ENCODE measurements at places on chromosomes 12 and 14.

DNA sequence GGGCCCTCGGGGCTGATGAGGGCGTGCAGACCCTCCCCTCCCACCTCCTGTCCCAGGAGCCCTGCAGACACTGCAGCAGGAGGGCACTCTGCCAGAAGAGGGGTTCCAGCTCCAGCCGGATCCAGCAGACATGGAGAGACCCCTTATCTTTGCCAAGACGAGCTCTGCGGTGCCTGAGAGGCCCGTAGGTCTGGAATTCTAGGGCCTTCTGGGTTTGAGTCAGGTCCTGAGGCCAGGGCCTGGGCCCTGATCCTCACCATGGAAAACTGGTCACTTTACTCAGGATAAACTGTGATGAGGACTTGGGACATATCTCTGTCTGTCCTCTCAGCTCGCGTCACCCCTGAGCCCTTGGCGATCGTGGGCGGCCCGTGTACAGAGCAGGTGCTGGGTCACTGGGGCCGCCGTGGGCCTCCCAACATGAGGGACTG lies 13.8 kb downstream of the MEG3 start:
- no peak for DNase-seq

GRCh38 chr12:17976202-17976601 lies 113.8 kb downstream of the RERGL start:
- DNase-seq: no peak

GRCh38 chr14:58244556-58245387 lies at the start of gene PSMA3:
TSS of gene PSMA3 (plus strand) at chr14:58244843. CDS start at chr14:58244921, 78 bp downstream.
- peak; percentile 90 for DNase-seq

DNA sequence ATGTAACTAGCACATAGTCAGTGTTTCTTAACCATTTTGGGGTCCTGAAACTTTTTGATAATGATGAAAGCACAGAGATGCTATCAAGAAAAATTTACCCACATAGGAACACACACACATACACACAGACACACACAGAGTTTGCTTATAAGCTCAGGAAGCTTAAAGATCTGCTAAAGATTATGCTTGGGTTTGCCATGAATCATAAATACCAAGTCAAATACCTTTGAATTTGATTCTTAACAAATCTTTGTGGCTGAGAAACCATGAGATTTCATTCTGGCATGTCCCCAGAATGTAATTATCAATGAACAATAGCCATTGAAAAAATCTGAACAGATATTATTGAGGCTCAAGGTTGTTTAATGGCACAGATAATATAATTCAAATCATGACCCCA lies 89.2 kb downstream of the NTS start:
- no peak for DNase-seq

DNA sequence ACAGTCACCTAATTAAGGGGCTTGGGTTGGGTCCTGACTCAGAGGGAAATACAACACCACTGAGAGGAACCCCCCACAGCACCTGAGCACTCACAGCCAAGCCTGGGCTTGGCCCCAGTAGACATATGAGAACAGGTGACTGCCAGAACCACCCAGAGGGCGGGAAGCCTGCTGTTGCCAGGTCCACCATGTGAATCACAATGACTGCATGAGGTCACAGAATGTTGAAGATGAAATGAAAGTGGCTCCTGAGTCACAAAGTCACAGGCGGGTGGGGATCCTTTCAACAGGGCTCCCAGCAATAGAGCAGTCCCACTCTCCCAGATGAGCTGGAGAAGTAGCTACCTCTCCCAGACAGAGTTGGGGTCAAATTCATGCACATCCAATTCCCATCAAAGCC lies at the start of gene LRRC74A:
Gene LRRC74A (plus strand): TSS at position 287 of the 400 bp plus-strand sequence. CDS start 290 bp downstream, outside the sequence.
- DNase-seq: no peak
